ENCODE measurements at places on chromosomes 11 and 22. TPM values are rescaled to one million over a fixed set of nuclear protein-coding genes. Genes with fewer than 3 reads are reported as not detected.

DNA sequence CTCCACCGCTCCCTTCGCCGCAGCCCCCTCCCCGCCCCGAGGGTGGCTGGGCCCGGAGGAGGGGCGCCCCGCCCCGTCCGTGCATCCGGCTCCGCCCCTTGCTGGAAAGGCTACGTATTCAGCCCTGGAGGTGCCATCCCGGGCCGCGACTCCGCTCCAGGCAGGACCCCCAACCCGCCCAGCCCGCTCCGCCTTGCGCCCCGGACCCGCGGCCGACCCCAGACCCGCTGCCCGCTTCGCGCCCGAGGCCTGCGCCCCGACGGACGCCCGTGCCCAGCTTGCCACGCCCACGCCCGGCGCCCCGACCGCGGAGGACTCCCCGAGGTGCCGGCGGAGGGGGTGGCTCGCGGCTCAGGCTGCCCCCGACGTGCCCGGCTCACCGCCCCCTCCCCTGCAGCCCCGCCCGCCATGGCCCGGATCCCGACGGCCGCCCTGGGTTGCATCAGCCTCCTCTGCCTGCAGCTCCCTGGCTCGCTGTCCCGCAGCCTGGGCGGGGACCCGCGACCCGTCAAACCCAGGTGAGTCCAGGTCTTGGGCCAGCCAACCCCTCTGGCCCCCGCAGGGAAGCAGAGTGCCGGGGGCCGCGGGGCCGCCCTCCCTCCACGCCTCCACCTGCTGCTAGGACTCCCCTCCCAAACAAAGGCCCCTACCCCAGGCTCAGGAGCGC, at the start of gene ADM2:
Gene ADM2, plus strand, starts transcription at position 104 of the 667 bp plus-strand sequence. Its CDS starts 305 bp downstream, at position 409.
- DNase-seq: peak; percentile 67
- peak within 1 kb of the TSS; percentile 52 for H3K4me3 ChIP-seq
- no peaks in the 10 kb centered on the region for H3K36me3 ChIP-seq

DNA sequence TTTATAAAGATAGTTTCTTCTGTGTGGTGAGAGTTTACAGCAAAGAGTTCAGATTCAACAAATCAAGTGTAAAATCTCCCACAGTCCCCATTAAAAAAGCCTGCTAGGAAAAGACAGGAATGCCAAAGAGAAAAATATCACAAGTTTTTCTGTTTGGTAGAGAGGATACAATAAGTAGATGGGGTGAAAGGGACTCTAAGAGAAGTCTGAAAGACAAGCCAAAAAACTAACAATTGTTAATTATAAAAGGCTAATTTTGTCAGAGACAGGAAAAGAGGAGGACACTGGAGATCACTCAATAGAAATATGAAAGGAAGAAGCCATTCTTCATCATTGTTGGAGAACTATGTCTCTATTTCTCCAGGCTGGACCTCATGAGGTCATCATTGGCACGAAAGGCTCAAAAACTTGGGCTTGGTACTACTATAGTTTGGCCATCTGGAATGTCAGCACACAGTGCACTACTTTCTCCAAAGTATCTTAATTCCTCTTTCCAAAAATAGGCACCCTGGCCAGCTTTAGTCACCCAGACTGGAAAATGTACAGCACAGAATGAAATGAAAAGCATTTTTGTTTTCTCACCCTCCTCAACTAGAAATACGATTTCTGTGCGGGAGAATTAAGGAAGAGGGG, 531 bp upstream of the SOX6 start:
- no peaks in the 10 kb centered on the region for H3K4me1 ChIP-seq
- DNase-seq: no peak
- no peaks in the 10 kb centered on the region for H3K27me3 ChIP-seq

DNA sequence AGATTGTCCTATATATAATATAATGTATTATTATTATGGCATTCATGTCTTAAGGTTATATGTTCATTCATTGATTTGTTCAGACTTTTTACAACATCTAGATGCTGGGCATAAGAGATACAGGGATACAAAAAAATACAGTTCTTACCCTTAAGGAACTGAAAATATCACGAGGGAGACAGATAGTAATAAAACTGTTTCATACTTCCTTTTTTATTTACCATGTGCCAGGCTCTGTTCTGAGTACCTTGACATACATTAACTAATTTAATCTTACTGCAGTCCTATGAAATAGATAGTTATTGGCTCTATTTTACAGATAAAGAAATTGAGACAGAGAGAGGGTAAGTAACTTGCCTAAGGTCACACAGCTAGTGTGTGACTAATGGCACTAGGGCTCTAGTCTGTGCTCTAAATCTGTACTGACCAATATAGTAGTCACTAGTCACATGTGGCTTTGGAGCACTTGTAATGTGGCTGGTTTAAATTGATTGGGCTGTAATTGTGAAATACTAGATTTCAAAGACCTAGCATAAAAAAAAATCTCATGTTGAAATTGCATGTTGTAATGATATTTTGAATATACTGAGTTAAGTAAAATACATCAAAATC, 21.3 kb downstream of the TRIM44 start:
- DNase-seq: no peak
- H3K27ac ChIP-seq: no peak overlapping the region
- H3K4me3 ChIP-seq: no peak overlapping the region
- no peaks in the 10 kb centered on the region for H3K36me3 ChIP-seq

- no peak overlapping the region for H3K27ac ChIP-seq
- H3K4me1 ChIP-seq: peaks cover 11% of the 10 kb centered on the region
- H3K27me3 ChIP-seq: no peaks in the 10 kb centered on the region
- no peak overlapping the region for H3K4me3 ChIP-seq
Observed at GRCh38 chr22:38246692-38247091, 26.1 kb downstream of the TMEM184B start.

- H3K27me3 ChIP-seq: no peaks in the 10 kb centered on the region
- DNase-seq: no peak
- no peak overlapping the region for H3K27ac ChIP-seq
- no peaks in the 10 kb centered on the region for H3K36me3 ChIP-seq
Observed at GRCh38 chr11:2807801-2808241, 77.8 kb downstream of the CDKN1C start.

GRCh38 chr22:40396882-40397281, 26.5 kb downstream of the SGSM3 start:
- peak overlapping the region; percentile 55 for H3K27ac ChIP-seq
- DNase-seq: peak; percentile 91
- H3K4me3 ChIP-seq: no peak overlapping the region
- no peaks in the 10 kb centered on the region for H3K27me3 ChIP-seq
- H3K36me3 ChIP-seq: peaks cover 3% of the 10 kb centered on the region

- peak; percentile 72 for DNase-seq
- H3K4me3 ChIP-seq: no peak overlapping the region
- peak overlapping the region; percentile 12 for H3K27ac ChIP-seq
- peaks cover 20% of the 10 kb centered on the region for H3K4me1 ChIP-seq
Observed at GRCh38 chr11:126115816-126116331, 53.2 kb upstream of the CDON start.

- no peaks in the 10 kb centered on the region for H3K36me3 ChIP-seq
- no peaks in the 10 kb centered on the region for H3K27me3 ChIP-seq
- H3K27ac ChIP-seq: peak overlapping the region; percentile 94
Observed at GRCh38 chr11:8808226-8808585, 102.8 kb upstream of the AKIP1 start.

DNA sequence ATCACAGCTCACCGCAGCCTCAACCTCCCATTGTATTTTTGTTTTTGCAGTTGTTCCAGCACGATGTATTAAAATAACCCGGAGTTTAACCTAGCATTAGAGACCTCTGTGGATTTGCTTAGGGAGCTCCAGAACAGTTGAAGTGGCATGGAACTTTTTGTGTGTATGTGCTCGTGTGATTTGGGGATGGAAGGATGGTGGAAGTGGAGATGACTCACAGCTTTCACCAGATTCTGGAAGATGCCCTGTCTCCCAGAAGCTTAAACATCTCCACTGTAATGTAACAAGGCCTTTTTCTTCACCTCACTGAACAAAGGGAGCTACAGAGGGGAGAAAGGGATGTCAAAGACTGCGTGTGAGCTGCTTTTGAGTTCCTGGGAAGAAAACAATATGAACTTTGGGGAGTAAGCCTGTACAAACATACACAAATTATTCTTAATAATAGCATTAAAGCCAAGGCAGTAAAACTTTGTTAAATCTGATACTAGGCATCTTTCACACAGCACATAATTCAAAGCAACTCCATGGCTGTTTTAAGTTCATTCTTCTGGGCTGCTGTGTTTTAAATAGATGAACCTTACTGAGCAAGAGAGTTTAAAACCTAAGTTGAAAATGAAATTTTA, 226.4 kb downstream of the ADAMTS15 start:
- H3K27me3 ChIP-seq: no peaks in the 10 kb centered on the region
- no peaks in the 10 kb centered on the region for H3K4me1 ChIP-seq
- no peak overlapping the region for H3K4me3 ChIP-seq
- no peak for DNase-seq
- no peaks in the 10 kb centered on the region for H3K36me3 ChIP-seq

GRCh38 chr11:124930799-124931198, 5.0 kb downstream of the HEPACAM start:
- no peaks in the 10 kb centered on the region for H3K4me1 ChIP-seq
- no peaks in the 10 kb centered on the region for H3K27me3 ChIP-seq
- H3K27ac ChIP-seq: no peak overlapping the region
- H3K36me3 ChIP-seq: no peaks in the 10 kb centered on the region
- H3K4me3 ChIP-seq: no peak overlapping the region

- no peaks in the 10 kb centered on the region for H3K27me3 ChIP-seq
- no peak for DNase-seq
- no peak overlapping the region for H3K4me3 ChIP-seq
- no peaks in the 10 kb centered on the region for H3K36me3 ChIP-seq
Observed at GRCh38 chr22:27911330-27911729, 7.7 kb downstream of the PITPNB start.

DNA sequence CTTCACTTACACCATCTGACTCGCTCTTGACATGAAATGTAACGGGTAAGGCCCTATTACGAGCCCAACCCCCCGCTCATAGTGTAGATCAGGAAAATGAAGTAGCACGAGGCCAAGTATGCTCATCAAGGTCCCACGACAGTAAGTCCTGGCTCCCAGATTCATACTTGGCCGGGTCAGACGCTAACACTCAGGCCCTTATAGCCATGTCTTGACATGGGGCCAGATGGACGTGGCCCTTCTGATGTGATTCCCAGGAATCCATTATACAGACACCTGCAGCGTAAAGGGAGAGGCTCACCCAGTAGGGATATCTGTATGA, 175.1 kb downstream of the CEP164 start:
- no peaks in the 10 kb centered on the region for H3K4me1 ChIP-seq
- H3K36me3 ChIP-seq: no peaks in the 10 kb centered on the region
- no peaks in the 10 kb centered on the region for H3K27me3 ChIP-seq
- DNase-seq: no peak
- no peak overlapping the region for H3K4me3 ChIP-seq
- no peak overlapping the region for H3K27ac ChIP-seq

GRCh38 chr22:41681616-41682015, 7.1 kb downstream of the SNU13 start:
- H3K27me3 ChIP-seq: no peaks in the 10 kb centered on the region
- no peaks in the 10 kb centered on the region for H3K4me1 ChIP-seq
- H3K27ac ChIP-seq: peak overlapping the region; percentile 68
- H3K36me3 ChIP-seq: peaks cover 9% of the 10 kb centered on the region
- DNase-seq: no peak

Gene CHADL
- 1.8 TPM for total RNA-seq

Gene APOL1
- 14.7 TPM for total RNA-seq

Gene OR6A2
- total RNA-seq: 0.59 TPM

Gene YPEL1
- total RNA-seq: 2.9 TPM

Gene ZNF215
- 7.3 TPM for total RNA-seq

Gene FAT3
- total RNA-seq: 0.10 TPM

Gene MS4A6E
- not detected for total RNA-seq

Gene TSGA10IP
- total RNA-seq: not detected

Gene ELFN2
- 0.07 TPM for total RNA-seq

Gene C22orf42
- not detected for total RNA-seq
